Astrocyte of the spinal cord (primary cell): ENCODE measurements at places on chromosomes 6 and 20.
A peak's percentile ranks its signal among the peaks of the same experiment; 100 is the strongest.

DNA sequence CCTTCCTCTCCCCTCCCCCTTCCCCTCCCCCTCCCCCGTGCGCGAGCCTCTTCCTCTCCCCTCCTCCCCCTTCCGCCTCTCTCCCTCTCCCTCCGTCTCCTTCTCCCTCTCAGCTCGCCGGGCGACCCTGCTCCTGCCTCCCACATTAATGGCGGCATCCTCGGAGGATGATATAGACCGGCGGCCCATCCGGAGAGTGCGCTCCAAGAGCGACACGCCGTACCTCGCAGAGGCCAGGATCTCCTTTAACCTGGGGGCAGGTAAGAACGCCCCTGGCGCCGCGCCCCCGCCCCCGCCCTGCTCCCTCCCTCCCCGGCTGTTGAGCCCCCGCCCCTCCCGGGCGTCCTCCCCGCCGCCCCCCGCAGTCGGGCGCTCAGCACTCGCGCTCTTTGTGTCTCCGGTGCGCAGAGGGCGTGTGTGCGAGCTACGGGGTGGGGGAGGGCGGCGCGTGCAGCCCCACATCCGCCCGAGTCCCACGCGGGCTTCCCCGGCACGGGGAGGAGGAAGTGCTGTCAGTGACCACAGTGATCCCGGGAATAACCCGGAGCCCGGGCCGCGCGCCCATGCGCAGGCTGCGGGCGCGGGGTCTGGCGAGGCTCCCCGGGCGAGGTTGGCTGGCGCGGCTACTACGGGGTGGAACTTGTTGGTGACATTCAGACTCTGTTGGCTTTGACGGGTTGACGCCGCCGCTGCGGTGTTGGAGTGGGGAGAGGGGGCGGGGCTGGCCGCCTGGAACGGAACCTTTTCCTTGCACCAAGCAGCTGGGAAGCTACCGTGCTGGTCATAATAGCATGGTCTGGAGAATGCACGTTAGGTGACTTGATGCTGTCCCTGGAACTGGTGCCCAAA, 33.2 kb downstream of the PHACTR1 start:
- DNase-seq: no peak

DNA sequence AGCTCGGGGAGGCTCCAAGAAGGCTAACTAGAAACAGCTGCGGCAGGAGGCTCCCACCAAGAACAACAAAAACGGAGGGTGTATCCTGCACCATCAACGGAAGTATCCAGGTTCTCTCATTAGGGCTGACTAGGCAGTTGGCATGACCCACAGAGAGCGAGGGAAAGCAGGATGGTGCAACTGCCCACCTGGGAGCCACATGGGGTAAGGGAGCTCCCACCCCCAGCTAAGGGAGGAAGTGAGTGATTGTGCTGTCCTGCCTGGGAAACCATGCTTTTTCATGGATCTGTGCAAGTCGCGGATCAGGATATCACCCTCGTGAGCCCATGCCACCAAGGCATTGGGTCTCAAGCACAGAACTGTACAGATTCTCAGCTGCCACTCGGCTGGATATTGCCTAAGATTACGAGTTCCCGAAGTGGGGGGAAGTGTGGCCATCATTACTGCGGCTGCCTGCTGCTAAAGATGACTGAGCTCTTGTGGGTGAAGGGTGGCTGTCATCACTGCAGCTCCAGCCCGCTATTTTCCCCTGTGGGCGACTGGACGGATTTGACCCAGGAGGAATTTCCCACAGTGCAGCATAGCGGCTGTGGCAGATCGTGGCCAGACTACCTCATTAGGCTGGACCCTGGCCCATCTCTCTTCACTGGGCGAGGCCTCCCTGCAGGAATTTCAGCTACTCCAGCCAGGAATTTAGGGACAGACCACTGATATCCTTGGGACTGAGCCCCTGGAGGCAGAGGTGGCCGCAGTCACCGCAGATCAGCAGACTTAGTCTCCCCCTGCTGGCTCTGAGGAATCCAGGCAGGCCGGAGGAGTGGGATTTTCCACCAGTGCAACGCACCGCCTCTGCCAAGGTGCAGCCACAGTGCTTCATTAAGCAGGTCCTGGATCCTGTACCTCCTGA, 515.7 kb downstream of the FRK start:
- no peak for DNase-seq

DNA sequence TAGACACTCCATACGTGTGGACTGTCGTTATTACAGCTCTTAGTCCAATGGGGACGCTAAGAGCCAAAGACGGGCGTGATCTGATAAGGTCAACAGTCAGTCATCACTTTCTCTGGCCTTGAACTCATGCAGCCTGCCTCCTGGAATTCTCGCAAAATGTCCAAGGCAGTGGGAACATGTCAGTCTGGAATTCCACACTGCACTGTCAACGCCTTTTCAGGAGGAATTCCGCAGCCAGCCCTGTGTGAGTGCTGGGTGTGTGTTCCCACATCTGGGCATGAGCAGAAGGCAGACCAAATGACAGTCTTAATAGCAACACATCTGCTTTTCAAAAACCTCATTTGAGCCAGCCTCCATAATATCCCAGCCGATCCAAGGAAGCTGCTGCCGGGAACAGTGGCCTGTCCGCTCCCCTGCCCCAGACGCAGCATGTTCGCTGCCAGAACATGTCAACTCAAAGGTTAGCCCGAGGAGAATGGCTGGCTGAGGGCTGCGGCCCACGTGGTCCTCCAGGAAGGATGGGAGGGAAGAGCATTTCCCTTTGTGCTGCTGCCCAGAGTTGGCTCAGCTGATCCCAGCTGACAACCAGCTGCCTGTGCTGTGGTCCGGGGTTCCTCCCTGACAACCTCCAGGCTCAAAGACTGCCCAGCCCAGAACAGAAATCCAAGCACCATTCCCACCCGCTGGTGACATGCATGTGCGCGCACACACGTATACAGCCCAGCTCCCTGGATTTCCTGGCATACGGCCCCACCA, 103.1 kb downstream of the SULF2 start:
- DNase-seq: no peak

GRCh38 chr6:13848522-13849150, 34.3 kb upstream of the MCUR1 start:
- DNase-seq: no peak

- DNase-seq: no peak
Observed at GRCh38 chr6:170347091-170347490, 40.5 kb downstream of the FAM120B start.

DNA sequence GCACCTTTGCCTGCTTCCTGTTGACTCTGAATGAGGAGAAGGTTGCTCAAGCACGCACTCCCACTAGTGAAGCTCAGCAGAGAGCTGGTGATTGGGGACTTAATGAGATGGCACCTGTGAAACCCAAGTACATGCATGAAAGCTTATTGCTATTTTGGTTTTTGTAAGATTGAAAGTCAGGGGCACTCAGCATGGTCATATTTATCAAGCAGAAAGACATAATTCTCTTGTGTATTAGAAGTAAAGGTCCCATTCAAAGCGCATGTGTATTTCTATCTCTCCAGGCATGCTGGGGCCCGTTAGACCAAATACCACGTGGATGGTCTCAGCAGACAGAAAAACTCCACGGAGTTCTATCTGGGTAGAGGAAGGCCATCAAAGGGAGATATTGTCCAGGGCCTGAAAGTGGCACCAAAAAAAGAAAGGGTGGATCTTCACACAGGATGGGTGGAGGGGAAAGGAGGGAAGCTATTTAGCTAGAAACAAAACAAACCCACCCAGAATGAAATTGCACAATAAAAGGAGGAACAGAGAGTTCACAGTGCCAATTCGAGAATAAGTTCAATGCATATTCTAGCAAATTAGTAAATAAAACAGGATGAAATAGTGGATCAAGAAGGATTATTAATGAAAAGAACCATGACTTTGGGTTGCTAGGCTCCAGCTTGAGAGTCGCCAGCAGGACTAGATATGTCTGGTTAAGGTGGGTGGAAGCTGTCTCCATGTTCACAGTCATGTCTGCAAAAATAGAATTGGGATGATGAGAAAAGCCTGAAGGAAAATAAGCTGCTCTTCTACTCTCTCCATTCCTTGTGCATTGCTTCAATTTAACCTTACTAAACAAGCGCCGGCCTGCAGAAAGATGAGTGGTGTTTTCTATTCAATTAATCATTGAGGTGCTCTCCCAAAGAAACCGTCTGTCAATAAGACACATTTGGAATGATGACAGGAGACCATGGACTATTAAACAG, 224.9 kb upstream of the DTNBP1 start:
- no peak for DNase-seq

DNA sequence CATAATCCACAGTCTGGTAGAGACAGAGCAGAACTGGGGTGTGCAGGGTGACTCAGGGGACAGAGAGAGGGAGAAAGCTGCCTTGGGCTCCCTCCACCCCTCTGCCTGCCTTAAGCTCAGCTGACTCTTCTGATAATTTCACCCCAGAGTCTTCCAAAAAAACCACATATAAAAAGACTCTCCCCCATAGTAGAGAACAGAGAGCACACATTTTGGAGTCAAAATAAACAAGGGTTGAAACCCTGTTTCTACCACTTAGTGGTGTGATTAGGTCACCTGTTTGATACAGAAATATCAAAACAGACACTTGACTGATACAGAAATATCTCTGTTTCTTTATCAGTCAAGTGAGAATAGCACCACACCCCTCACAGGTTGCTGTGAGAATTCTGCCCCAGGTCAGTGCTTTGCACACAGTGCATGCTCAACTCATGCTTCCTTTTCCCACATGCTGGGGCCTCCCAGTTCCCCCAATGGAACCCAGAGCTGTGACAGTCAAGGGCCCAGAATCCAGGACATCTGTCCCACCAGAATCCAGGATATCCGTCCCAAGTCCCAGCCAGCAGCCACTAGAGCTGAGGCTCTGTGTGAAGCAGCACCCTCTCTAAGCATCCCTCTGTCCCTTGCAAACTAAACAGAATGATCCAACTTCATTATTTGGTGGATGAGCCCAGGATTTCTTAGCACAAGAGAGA, 1.2 kb downstream of the TREML2 start:
- no peak for DNase-seq

DNA sequence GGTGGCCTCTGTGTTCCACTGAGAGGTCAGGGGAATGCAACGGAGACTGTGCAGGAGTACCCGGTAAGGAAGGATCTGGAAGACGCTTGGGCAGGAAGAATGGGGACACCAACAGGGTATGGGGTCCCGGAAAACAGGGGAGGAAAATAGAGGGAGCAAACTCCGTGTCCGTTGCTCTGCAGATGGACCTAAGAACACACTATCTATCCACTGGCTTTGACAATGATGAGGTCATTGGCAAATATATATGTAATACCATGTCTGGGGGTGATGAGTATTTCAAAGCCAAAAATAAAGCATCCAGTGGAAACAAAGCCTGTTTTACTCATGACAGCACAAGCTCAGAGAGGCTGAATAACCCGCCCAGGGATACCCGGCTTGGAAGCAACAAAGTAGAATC, 80.2 kb downstream of the BMP7 start:
- DNase-seq: no peak

GRCh38 chr6:166045173-166045859, 122.3 kb downstream of the TBXT start:
- no peak for DNase-seq

GRCh38 chr6:156348424-156348823, 428.8 kb upstream of the ARID1B start:
- DNase-seq: no peak

GRCh38 chr6:16418151-16418550, 179.8 kb downstream of the GMPR start:
- DNase-seq: no peak

GRCh38 chr6:25227854-25228253, 51.3 kb upstream of the CARMIL1 start:
- no peak for DNase-seq

GRCh38 chr6:160102956-160103824, 18.4 kb upstream of the SLC22A1 start:
- no peak for DNase-seq

- DNase-seq: peak; percentile 55
Observed at GRCh38 chr6:30725713-30726505, 5.8 kb downstream of the TUBB start.

- DNase-seq: no peak
Observed at GRCh38 chr6:65638047-65638831, 68.8 kb downstream of the EYS start.

DNA sequence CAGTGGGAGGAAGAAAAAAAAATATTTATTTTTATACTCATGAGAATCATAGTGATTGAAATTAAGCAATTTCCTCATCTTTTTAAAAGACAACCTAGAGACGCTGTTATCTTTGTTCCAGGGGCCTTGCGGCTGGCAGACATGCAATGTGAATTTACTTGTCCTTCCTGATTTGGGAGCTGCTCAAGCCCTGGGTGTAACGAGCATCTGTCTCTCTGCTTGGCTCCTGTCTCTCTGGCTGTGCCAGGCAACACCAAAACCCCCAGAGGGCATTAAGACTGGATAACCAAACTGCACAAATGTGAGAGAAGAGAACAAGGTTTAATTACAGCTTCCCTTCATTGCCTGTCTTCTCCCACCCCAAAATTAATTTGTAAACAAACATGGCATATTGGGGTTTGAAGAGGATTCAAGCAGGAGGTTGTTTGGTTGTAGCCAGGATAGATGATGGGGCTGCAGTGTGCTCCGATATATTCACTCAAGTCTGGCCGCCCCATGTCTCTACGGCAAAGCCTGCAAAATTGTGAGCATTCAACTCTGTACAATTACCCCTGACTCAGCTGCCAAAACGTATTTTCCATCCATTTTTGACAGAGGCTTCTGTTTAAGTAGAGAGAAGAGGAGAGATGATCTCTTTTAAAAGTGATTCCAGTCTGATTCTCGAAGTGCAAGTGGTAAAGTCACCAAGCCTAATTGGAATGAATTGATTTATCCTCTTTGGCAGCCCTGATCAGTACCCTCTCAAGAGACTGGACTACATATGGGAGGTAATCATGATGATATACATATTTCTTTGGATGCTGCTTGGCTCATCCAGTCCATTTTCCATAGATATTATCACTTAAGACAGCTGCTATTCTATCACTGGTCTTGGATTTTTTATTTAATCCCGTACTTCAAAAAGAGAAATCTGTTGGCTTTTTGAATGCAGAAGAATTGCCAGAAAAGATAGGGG, 170.2 kb downstream of the SLC24A3 start:
- DNase-seq: no peak

DNA sequence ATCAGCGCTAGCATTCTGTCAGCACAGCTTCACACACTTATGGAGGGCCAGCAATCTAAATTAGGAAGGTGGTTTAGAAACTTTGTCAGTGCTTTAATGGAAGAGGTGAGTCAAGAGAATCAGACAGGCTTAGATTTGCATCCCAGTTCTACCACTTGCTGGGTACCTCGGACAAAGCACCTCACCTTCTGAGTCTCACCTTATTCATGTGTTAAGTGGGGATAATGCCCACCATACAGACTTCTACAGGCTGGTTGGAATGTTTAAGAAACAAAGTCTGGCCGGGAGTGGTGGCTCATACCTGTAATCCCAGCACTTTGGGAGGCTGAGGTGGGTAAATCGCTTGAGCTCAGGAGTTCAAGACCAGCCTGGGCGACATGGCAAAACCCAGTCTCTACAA, 12.2 kb upstream of the STK35 start:
- no peak for DNase-seq

DNA sequence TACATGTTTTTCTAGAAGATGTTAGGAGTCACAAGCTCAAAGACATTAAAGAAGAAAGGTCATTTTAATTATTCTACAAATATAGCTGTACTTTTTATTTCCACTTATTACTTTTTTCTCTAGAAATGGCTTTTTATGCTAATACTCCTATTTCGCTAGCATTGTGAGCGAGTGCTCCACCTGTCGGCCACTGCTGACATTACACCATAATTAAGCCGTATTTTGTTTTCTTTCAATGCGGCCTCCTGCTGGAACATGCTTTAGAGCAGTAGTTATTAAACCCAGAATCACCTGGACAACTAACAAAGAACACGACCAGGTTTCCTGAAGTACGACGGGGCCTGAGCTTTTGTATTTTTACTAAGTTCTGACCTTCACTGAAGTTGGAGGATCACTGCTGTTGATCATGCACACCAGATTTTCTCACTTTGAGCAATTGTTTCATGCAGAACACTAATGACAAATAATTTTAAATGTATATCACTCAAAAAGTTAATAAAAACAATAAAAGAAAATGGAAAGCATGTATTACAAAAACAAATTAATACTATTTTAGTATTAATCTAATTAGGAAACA, 74.1 kb upstream of the PAK5 start:
- peak; percentile 57 for DNase-seq
